CD14-positive monocyte (primary cell): ENCODE measurements at places on chromosomes 12 and 14. TPM values are rescaled to one million over a fixed set of nuclear protein-coding genes. Genes with fewer than 3 reads are reported as not detected.

- H3K36me3 ChIP-seq: no peaks in the 10 kb centered on the region
- no peaks in the 10 kb centered on the region for H3K4me1 ChIP-seq
- DNase-seq: no peak
- no peaks in the 10 kb centered on the region for H3K27me3 ChIP-seq
- no peak overlapping the region for H3K27ac ChIP-seq
Observed at GRCh38 chr14:22477569-22478194, 111.3 kb downstream of the DAD1 start.

GRCh38 chr12:195156-195555 lies 18.8 kb downstream of the SLC6A12 start:
- no peaks in the 10 kb centered on the region for H3K36me3 ChIP-seq
- no peak overlapping the region for H3K27ac ChIP-seq
- H3K27me3 ChIP-seq: no peaks in the 10 kb centered on the region
- no peak overlapping the region for H3K4me3 ChIP-seq

DNA sequence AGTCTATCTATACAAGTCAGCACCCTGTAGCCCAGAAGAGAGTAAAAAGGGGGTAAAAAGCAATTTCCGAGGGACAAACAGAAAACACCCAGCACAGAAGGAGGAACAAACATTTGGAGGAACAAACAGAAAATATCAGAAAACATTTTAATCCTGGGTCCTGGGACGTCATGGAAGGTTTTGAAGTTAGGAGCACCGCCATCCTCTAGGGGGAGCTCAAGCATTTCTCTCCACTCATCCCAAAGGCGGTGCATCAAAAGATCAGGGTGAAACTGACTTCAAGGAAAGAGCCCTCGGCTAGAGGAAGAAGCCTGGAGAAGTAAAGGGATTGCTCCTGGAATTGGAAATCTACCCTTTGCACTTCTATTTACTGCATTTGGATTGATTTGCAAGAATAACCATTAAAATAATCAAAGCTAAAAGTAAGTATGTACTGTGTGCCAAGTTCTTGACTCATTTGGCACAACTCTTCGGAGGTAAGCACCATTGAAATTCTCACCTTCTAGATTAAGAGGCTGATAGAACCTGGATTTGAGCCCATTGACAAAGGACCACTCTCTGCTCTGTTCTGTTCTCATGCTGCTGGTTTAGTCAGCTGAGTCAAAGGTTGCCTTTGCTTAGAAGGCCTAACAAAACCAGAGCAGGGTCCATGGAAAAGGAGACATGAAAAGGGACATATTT lies 17.2 kb upstream of the POC1B start:
- no peak overlapping the region for H3K27ac ChIP-seq
- H3K27me3 ChIP-seq: no peaks in the 10 kb centered on the region
- H3K4me3 ChIP-seq: no peak overlapping the region

GRCh38 chr14:67221248-67221981 lies 19.8 kb upstream of the PALS1 start:
- H3K27me3 ChIP-seq: no peaks in the 10 kb centered on the region
- no peaks in the 10 kb centered on the region for H3K4me1 ChIP-seq
- H3K27ac ChIP-seq: no peak overlapping the region
- H3K4me3 ChIP-seq: no peak overlapping the region
- H3K36me3 ChIP-seq: no peaks in the 10 kb centered on the region

- no peaks in the 10 kb centered on the region for H3K4me1 ChIP-seq
- DNase-seq: no peak
- H3K36me3 ChIP-seq: no peaks in the 10 kb centered on the region
- no peak overlapping the region for H3K4me3 ChIP-seq
- H3K27me3 ChIP-seq: peaks cover 57% of the 10 kb centered on the region
Observed at GRCh38 chr12:99981639-99982190, 3.0 kb downstream of the ANKS1B start.

Gene EFS
- not detected in 2 replicates for polyA plus RNA-seq

Gene GPR137C
- polyA plus RNA-seq: 0.04 and 0.08 TPM in 2 replicates

Gene PRICKLE1
- polyA plus RNA-seq: 2.6 TPM

Gene HOXC5
- not detected for polyA plus RNA-seq
